Activated CD8-positive, alpha-beta memory T cell treated with anti-CD3 and anti-CD28 coated beads, Interleukin-2, amount 50 U/mL, for 48 hours (primary cell): ENCODE measurements at places on chromosomes 7 and 10.
A peak's percentile ranks its signal among the peaks of the same experiment; 100 is the strongest.

DNA sequence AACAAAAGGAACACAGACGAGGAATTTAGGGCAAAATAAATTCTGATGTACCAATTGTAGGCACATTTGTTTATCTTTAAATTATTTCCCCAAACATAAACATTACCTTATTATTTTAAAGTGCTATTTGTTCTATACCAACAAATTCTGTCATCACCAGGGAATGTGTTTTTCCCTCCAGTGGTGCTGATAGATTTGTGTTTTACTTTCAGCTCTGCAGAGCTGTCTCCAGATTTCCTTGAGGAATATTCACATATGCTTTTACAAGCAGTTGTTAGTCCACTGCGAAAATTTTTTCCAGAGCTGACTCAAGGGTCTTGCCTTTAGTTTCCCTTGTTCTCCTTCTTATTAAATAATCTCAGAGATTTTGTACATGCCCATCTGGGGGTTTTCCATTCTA lies 362.8 kb downstream of the PHF14 start:
- no peak for DNase-seq

DNA sequence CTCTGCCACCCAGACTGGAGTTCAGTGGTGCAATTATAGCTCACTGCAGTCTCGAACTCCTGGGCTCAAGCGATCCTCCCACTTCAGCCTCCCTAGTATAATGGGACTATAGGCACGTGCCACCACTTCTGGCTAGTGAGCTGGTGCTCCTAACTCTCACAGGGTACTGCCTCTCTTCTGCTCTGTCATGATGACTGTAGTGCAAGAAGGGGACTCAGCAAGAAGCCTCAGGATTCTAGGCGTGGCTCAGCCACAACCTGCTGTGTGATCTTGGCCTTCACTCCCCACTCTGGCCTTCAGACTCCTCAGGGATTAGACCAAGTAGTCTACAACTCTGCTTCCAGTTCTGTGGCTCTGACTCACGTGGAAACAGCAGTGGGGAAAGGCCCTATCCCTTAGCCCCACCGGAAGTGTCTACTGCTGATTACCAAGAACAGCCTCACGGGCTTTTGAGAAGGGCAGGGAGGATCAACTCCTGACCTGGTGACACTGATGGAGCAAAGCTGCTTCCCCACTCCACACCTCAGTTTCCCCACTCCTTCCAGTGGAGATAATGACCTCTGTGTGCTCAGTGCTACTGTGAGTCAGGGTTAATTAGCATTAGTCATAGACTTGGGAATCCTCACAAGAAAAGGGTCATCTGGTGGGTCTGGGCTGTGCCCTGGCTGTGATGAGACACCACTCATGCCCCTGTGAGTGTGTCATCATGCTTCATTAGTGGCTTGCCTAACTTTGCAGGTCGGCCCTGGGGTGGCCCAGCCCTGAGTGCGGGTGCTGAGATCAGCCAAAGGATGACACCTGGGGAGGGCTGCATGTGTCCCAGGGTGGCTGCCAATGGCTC lies 41.1 kb downstream of the ZC3HC1 start:
- DNase-seq = peak; percentile 69

- DNase-seq = no peak
Measured at GRCh38 chr10:70851597-70852475, 36.1 kb downstream of the SGPL1 start.

DNA sequence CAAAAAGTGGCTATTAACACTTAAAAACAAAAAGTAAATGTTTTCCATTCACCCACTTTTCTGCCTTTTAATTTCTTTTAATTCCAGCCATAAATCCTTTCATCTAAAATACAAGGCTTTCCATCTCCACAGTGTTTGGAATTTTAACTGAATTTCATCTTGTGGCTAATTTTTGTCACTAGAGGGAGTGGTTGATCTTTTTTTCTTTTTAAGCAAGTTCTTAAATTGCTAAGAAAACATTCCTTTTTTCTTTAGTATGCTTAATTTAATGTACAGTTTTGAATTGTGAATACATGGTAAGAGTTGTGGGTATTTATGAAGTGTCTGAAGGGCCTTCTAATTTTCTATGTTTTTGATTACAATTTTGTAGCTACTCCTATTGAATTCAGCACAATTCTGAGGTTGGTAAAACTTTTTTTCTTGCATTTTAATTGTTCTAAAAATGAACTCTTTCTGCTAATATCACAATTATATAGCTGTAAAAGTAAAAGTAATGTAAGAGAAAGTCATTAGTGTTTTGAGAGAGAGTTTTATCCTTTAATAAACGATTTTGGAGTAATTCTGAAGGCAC lies 54.9 kb upstream of the ANK3 start:
- no peak for DNase-seq

DNA sequence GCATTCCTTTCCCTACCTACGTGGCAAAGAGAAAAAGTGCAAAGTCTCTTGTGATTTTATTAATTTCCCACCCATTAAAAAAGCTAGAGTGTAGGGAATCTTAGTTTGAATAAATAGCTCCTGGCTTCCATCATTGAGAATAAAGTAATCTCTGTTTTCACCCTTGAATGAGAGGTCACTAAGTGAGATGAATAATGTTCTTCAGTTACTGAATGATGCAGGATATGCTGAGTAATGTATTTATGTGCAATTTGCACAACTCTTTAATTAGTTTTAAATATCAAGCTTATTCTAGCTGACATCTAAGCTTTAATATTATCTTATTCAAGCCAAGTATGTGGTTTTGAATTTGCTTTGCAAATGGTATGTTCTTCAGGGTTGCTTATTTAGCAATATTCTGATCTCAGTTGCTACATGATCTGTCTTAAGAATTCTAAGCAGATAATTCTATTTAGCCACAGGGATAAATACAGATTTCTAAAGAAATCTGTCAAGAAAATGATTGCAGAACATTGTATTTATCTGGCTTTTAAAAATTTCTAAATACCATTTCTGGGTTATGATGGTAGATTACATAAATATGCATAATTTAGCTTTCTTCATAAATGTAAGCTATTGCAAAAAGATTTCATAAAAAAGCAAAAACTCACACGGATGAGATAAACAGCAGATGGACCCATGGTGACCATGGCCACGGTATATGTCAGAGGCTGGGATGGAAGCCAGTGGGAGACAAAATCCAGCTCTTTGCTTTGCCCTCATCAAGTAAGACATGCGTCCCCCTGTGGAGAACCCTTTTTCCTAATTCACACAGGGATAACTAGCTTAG lies 141.0 kb downstream of the MACC1 start:
- DNase-seq = no peak

GRCh38 chr10:101780818-101781654 lies 2.2 kb downstream of the NPM3 start:
- DNase-seq = peak; percentile 89

GRCh38 chr10:70478191-70479164 lies at the start of gene PALD1:
Gene PALD1, plus strand, starts transcription at chr10:70478767. Its CDS starts 47,185 bp downstream, at chr10:70525952.
- DNase-seq = peak; percentile 79

DNA sequence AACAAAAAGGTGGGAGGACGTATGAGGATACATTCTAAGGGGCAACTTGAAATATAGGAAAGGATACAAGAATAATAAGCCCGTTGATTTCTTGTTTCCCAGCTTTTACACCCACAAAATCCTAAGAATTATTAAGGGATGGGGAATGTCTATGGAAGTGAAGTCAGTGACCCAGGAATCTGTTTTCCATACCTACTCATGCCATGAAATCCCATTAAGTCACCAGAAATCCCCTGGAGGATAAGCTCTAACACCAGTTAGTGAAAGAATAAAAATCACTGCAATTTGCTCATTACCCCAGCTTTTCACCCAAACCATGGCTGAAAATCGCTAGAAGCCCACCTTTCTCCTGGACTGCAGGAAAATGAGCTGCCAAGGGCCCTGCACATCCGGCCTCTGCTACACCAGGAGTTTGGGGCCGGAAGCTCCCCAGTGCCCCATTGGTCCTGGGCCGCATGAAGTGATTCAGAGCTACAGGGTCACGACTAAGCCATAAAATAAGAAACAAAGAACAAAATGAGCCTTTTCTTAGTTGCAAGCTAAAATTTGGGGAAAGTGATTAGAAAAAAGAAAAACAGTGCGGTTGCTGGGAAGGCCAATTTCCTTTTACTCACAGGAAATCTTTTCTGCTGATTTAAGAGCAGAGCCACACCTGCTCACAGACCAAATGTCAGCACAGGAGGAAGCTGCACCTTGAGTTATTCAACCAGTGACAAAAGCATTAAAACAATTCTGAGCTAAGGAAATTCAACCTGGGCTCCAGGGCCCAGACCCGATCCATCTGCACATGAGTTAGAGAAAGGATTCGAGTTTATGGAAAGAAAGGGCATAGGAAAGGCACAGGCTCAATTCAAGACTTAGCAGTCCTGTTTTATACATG lies 40.3 kb downstream of the HIPK2 start:
- DNase-seq = no peak

DNA sequence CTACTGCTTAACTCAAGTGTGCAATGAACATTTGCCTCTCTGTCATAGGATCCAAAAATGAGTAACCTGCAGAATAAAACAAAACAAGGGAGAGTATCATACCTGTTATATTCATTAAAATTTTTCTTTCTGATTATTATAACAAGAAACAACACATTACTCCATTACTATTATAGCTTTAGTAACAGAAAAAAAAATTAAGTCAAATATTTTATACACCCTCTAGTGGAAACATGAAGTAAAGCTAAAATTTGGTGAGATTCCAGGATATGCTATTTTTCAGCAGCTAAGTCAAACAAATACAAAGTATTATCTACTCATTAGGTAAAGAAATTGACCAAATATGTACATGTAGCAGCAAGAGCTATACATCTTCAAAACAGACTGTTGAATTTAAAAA lies 56.3 kb downstream of the PDZD8 start:
- DNase-seq = no peak

DNA sequence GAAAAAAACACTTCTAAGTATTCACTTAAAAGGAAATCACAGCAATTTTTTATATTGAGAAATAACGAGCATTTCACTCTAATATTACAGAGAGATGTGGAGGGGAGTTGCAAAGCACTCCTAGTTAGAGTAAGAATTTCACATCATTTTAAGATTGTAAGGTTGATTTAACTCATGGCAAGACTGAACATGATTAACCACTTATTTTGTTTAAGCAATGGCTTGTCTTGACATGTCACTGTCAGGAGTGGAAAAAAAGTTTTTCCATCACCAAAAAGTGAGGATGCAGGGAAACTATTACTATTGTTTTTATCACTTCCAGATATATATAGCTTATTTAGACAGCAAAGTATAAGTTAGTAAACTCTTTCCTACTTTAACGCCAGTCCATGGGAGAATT lies 27.1 kb downstream of the CD36 start:
- no peak for DNase-seq

GRCh38 chr10:127972751-127973357 lies 66.0 kb downstream of the PTPRE start:
- no peak for DNase-seq

- DNase-seq = no peak
Measured at GRCh38 chr7:45589061-45589460, 14.9 kb downstream of the ADCY1 start.
